COR-L47 (cell line): ENCODE measurements at places on chromosomes 16 and 17.
A peak's percentile ranks its signal among the peaks of the same experiment; 100 is the strongest.

DNA sequence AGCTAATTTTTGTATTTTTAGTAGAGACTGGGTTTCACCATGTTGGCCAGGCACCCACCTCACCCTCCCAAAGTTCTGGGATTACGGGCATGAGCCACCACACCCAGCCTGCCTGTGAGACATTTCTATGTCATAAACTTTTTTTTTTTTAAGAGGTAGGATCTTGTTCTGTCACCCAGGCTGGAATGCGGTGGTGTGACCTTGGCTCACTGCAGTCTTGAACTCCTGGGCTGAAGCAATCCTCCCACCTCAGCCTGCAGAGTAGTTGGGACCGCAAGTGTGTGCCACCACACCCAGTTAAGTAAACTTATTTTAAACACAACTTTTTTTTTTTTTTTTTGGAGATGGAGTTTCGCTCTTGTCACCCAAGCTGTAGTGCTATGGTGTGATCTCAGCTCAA lies 47.2 kb downstream of the SCNN1G start:
- no peak for DNase-seq

GRCh38 chr17:66704858-66705520 lies 129.9 kb upstream of the CACNG5 start:
- DNase-seq = no peak

DNA sequence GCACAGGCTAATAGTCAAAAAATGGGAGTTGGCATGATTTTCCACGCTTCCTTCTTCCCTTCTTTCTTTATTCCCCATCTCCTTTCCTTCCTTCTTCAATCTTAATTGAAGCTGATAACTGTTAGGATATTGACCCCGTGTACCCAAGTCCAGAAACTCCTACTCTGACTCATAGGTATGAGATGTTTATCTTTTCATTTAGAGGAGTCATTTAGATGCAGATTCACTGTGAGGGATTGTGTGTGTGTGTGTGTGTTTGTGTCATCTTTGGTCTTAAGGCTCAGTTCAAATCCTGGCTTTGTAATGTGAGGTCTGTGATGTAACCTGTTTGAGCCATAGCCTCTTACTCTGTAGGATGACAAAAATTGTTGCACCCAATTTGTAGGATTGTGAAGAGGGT lies 332.0 kb upstream of the MAF start:
- no peak for DNase-seq

DNA sequence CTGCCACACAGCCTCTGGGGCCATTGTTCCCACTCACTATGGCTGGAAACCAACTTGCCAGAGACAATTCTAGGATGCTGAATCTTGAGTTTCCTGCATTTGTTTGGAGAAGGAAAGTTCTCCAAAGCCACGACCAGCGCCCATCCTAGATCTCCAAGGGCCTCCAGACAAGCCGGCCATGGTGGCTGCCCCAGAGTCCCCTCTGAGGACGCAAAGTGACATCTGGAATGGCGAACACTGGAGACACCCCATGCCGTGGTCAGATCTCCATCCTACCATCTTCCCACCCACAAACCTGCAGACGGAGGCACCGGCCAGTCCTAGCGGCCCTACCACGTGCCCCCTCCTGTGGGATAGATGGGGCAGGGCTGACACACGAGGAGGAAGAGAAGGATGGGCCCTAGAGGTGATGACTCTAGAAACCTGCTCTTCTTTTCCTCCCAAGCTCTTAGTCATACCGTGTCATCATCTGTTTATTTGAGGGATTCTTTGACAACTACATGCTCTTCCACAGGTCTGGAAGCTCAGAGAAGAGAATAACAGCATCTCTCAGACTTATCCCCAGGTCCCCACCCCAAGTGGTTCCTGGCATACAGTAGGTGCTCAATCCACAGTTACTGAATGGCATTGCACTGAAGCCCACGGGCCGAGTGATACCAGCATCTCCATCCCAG lies 71.3 kb downstream of the MYH11 start:
- DNase-seq = no peak

DNA sequence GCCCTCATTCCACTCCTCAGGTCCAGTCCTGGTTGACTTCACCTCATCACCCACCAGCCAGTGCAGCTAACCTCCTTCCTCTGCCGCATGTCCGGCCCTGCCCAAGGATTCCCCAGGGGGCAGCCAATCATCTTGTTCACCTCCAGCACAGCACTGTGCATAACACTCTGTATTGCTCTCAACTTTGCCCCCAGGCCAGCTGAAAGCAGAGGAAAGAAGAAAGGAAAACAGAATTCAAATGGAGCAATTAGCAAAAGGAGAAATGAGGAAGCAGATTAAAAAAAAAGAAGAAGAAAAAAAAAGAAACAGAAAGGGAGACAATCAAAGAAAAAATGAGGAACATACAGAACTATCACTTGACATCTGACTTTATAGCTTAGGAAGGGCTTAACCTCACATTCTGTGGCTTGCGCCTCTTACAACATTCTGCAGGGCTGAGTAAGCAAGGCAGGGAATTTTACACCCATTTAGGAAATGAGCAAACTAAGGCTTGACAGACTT lies 26.1 kb downstream of the GAS7 start:
- no peak for DNase-seq

DNA sequence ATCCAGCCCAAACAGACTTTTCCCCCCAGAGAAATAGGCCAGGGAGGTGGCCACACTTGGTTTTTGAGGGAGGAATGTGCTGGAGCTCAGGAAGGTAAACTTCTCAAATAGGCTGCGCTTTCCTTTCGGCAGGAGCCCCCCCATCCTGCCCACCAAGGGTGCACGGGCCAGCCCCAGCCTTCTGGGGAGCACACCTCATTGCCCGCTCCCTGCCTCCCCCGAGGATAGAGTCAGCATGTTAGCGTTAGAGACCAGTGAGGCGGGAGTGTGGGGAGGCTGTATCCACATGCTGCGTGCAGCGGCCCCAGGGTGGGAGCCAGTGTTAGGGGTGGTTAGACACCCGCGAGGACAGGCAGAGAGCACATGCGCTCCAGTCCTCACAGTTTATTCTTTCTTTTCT lies 42.3 kb downstream of the PIPOX start:
- DNase-seq = peak; percentile 48

- no peak for DNase-seq
Observed at GRCh38 chr16:84450176-84450865, 54.1 kb downstream of the MEAK7 start.

- DNase-seq = peak; percentile 44
Observed at GRCh38 chr17:82328141-82328993, 5.2 kb downstream of the SECTM1 start.

DNA sequence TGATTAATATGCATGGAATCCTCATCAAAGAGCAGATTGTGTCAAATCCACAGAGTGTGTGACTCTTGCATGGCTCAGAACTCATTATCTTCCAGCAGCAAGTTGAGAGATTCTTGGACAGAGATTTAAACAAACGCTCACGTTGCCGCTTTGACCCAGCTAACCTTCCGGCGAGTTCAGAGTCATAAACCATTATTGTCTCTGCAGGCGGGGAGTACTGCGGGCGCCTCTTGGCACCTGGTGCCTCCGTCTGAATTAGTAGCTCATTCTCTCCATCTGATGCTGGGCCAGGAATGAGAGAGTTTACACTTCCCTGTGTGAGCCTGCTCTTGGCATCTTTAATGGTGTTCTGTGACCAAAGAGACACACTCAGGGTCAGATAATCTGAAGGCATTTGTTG lies 138.6 kb upstream of the WSCD1 start:
- peak; percentile 48 for DNase-seq

- no peak for DNase-seq
Observed at GRCh38 chr16:7487574-7488323, 155.1 kb downstream of the RBFOX1 start.

- DNase-seq = no peak
Observed at GRCh38 chr17:66459811-66460270, 157.4 kb downstream of the PRKCA start.

- DNase-seq = no peak
Observed at GRCh38 chr17:19544366-19544765, 10.7 kb downstream of the SLC47A1 start.

- DNase-seq = no peak
Observed at GRCh38 chr16:27561216-27561615, 11.3 kb downstream of the KATNIP start.

- DNase-seq = no peak
Observed at GRCh38 chr16:49127103-49127502, 154.5 kb downstream of the CBLN1 start.

- DNase-seq = no peak
Observed at GRCh38 chr17:37301288-37301687, 74.5 kb upstream of the C17orf78 start.

GRCh38 chr16:75789237-75789636 lies 62.9 kb upstream of the CPHXL start:
- peak; percentile 69 for DNase-seq

- DNase-seq = no peak
Observed at GRCh38 chr16:55756963-55757362, 75.9 kb downstream of the CES1 start.

DNA sequence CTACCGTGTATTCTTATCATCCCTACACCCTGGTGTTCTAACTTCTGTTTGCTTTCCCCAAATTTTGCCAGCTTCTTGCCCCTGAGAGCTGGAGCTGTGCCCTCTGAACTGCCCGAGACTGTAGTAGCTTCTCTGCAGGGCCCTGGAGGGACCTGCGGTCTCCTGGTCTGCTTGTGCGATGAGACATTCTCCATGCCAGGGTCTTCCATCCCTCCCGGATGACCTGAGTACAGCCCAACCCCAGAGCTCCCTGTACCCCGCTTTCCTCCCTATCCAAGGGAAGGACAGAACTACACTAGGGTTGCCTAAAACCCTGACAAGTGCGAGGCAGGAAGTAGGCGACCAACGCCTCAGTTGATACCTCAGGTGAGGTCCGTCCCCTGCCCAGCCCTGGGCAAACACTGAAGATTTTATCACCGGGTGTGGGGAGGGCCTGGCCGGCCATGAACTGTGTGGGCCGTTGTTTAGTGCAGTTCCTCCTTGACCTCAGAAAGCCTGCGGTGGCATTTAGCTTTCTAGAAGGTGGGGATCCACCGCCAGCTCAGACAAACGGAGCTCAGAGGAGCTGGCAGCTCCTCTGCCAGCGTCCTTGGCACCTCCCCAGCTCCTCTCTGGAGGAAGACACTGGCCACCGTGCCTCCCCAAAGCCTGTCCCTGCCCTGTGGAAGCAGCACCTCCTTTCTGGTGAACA lies 13.7 kb downstream of the CANT1 start:
- DNase-seq = no peak

GRCh38 chr17:2545393-2545792 lies 33.7 kb upstream of the METTL16 start:
- DNase-seq = no peak

DNA sequence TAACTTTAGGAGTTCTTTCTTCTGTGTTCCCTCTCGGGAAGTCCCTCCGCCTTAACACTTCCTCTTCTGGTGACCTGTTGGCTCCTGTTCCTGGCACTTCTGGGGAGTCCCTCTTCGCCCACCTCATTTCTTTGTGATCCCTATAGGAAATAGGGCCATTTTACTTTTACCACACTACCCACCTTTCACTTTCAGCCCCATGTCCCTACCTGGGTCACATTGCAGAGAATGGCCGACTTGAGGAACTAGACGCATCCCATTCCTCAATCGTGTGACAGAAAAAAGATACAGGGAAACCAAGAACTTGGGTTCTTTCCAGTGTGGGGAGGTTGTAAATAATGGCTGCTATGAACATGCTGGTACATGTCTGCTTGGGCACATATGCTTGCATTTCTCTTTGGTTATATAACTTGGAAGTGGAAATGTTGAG lies 6.6 kb downstream of the IL21R start:
- no peak for DNase-seq

DNA sequence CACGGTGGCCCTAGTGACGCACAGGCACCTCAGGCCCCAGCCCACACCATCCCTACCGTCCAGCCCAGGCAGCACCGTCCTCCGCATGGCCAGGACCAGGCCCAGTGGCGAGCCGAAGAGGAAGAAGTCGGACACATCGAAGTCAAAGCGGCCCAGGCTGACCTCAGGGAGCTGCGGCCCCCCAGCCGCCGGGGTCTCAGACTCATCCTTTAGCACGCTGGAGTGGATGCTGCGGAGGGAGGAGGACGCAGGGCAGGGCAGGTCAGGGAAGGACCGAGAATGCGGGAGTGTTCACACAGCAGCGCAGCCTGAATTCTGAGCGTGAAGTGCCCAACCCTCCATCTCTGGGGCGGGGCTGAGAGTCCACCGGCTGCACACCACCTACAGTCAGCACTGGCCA lies 30.1 kb downstream of the PIMREG start:
- DNase-seq = no peak

DNA sequence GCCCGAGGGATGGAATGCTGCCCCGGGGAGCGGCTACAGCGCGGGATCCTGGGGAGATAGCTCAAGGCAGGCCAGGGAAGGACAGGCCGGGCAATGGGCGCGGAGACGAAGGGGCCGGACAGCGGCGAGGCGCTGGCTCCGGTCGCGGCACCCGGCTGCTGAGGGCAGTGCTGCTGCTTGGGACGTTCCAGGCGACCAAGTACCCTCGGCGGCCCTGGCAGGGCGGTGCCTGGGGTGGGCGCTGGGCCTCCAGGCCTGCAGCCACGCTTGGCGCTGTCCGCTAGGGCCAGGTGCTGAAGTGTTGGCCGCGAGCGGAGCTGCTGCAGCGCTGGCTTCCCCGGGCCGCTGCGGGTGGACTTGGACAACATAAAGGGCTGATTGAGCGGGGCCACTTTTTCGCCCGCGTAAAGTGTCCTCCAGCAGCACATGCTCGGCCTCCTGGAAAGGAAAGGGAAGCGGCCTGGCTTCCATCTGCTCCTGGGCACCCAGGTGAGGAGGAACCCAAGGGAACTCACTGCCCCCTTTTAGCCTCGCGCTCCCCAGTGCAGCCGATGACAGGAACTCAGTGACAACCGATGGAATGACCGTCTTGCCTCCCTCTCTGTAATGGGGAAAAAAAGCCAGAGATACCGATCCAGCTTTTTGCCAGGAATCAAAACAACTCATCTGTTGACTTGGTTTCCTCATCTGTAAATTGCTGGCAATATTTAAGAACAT lies 23.7 kb downstream of the CLEC3A start:
- no peak for DNase-seq

DNA sequence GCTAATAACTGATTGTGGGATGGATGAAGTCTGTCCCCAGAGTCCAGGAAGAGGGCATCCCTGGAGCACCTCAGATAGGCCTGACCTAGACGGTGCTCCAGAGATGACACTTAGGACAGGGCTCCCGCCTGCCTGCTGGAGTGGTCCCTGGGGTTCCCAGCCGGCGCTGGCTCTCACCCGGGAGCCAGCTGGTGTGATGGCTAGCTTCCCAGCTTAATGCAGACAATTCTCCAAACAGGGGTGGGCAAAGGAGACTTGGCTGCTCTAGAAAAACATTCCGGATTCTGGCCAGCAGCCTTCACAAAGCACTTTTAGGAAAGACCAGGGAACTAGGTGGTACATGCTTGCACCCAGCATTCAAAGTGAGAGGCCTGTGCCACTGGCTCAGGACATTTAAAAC lies 18.6 kb downstream of the ACE start:
- no peak for DNase-seq

DNA sequence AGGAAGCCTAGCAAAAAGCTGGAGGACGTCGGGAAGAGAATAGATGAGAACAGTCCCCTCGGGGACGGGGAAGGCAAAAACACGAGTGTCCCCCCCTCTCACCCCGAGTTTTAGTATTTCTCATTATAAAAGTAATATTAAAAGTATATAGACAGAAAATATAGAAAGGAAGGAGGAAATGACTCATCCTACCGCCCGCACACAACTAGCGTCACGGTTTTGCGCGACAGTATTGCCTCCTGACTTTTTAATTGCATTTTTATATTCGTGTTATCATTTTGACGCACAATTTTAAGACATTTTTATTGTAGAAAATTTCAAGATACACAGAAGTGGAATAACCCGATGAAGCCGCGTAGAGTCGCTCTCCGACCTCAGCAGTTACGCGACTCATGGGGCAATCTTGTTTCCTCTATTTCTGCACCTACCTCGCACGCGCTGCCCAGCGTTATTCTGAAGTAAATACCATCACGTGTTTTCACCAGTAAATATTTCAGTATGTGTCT lies 652 bp upstream of the SLC25A19 start:
- no peak for DNase-seq
